Fibroblast of upper back skin (primary cell): ENCODE measurements at places on chromosomes 4 and X.

- peak; percentile 39 for DNase-seq
Observed at GRCh38 chrX:15686818-15687685, 22.4 kb upstream of the CLTRN start.

DNA sequence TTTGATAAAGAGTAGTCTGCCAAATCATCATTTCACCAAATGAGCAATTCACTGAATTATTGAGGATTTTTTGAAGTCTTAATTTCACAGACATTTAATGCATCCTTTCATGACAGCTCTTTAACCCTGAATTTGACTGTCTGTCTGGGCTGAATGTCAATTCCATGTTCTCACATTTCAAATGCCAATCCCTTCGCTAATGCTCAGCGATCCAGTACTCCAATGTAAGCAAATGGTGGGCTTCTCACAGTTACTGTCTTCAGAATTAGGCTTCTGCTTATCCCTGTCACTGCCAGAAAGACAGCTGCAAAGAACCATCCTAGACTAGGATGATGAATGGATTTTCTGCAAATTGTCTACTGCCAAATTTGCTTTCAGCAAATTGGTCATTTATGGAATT is 36.2 kb upstream of the USP38 start:
- no peak for DNase-seq

GRCh38 chrX:148426467-148426866 is 74.0 kb upstream of the AFF2 start:
- DNase-seq, result no peak

GRCh38 chr4:7960790-7961655 is 21.4 kb upstream of the AFAP1 start:
- DNase-seq, result peak; percentile 100

- DNase-seq, result peak; percentile 0
Observed at GRCh38 chrX:35380808-35381700, 417.1 kb upstream of the MAGEB16 start.

DNA sequence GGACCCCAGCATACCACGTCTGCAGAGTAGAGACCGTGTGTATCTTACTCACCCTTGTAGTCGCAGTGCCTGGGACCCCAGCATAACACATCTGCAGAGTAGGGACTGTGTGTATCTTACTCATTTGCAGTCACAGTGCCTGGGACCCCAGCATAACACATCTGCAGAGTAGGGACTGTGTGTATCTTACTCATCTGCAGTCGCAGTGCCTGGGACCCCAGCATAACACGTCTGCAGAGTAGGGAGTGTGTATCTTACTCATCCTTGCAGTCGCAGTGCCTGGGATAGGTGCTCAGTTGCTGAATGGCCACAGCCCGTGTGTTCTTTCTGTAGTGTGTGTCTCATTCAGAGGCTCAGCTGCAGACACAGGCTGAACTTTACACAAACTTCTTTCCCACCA is 71.4 kb upstream of the FRG1 start:
- DNase-seq, result no peak

DNA sequence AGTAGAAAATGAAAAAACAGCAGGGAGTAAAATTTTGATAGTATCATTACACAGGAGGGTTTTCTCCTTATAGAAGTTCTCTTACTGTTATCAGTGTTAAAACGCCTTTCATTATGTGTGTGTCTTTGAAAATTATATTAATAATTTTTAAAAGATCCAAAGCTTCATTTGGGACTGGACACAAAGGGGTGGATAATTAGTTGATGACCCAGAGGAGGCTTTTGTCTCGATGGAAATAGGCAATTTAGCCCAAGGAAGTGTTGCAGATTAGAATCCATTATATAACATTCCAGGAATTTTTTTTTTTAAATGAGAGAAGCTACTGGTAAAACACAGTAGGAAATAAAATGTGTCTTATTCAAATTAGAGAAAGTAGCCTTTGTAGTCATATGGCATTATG is 1339.3 kb downstream of the FSTL5 start:
- DNase-seq, result no peak

- DNase-seq, result no peak
Observed at GRCh38 chrX:134144231-134144630, 92.8 kb upstream of the CCDC160 start.

DNA sequence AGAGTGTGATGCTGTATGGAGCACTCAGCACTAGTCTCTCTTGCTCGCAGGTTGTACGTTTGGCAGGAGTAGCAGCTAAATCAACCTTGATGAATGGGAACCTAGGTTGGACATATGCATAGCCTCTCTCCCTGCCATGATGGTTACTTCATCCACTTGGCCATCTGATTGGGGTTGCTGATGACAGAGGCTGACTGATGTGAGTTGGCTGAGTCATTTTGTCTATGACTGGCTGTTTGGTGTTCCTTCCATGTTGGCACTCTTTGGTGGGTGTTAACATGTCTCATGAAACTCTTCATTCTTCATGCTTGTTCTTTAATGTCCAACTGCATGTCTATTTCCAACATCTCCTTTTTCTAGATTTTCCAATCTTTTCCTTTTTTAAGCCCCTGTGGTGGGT is 31.6 kb upstream of the SPARCL1 start:
- no peak for DNase-seq

- DNase-seq, result no peak
Observed at GRCh38 chr4:184261246-184261645, 43.6 kb upstream of the ENPP6 start.

- no peak for DNase-seq
Observed at GRCh38 chr4:1753294-1753696, 32.0 kb downstream of the TACC3 start.

GRCh38 chr4:110798687-110799086 is 175.8 kb upstream of the PITX2 start:
- DNase-seq, result peak; percentile 38

- DNase-seq, result peak; percentile 13
Observed at GRCh38 chr4:189232274-189232673, 708.4 kb upstream of the FRG1 start.

- DNase-seq, result no peak
Observed at GRCh38 chr4:25984266-25984665, 70.2 kb downstream of the SMIM20 start.

DNA sequence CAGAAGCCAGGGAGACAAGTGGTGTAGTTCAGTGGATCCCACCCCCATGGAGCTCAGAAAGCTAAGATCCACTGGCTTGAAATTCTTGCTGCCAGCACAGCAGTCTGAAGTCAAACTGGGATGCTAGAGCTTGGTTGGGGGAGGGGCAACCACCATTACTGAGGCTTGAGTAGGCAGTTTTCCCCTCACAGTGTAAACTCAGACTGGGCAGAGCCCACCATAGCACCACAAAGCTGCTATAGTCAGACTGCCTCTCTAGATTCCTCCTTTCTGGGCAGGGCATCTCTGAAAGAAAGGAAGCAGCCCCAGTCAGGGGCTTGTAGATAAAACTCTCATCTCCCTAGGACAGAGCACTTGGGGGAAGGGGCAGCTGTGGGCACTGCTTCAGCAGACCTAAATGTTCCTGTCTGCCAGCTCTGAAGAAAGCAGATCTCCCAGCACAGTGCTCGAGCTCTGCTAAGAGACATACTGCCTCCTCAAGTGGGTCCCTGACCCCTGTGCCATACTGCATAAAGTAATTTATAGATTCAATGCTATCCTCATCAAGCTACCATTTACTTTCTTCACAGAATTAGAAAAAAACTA is 163.2 kb downstream of the HHIP start:
- DNase-seq, result no peak

GRCh38 chr4:62119195-62119594 is 919.1 kb downstream of the ADGRL3 start:
- DNase-seq, result peak; percentile 64

GRCh38 chr4:70902577-70903290 is 565 bp downstream of the MOB1B start:
- peak; percentile 36 for DNase-seq

GRCh38 chr4:10728016-10728415 is 43.4 kb upstream of the CLNK start:
- no peak for DNase-seq

- no peak for DNase-seq
Observed at GRCh38 chr4:184364100-184364921, 110.0 kb downstream of the IRF2 start.

- no peak for DNase-seq
Observed at GRCh38 chrX:19883878-19884277, 3.5 kb downstream of the SH3KBP1 start.

- DNase-seq, result no peak
Observed at GRCh38 chr4:154416190-154416547, 75.4 kb downstream of the DCHS2 start.

GRCh38 chr4:81599742-81600380 is 128.2 kb upstream of the RASGEF1B start:
- no peak for DNase-seq

DNA sequence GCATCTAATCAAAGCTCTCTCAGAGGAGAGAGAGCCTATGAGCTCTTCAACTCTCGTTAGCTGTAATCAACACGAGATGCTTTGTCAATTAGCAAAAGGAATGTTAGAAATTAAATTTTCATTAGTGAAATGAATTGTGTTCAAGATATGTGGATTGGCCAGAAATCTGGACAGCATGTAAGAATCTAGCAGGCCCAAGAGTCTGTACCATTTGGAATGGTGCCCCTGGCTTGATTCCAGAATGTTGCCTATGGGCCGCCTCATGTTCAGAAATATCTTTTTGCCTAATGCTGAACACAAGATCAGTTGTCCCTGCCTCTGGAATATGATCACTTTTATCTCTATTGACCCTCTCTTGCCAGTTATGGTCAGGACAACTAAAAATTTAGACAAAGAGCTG is 88.2 kb downstream of the RBM46 start:
- DNase-seq, result no peak

- DNase-seq, result no peak
Observed at GRCh38 chr4:158817562-158818296, 48.9 kb downstream of the FNIP2 start.

DNA sequence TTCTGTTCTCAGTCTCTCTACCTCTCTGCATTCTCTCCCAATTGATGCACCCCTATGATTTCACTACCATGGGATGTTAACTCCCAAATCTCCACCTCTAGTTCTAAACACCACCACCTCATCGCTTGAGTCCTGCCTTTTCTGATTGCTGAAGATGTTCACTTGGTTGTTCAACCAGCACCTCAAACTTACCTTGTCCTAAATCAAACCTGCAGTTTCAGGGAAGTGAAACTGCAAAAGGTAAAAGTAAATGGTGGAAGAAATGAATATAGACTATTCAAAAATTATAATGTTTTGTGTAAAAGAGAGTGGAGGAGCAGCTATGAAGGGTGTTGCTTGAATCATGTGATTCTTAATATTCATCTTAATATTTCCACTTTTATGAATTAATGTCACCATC is 91.0 kb downstream of the PDE5A start:
- DNase-seq, result no peak

DNA sequence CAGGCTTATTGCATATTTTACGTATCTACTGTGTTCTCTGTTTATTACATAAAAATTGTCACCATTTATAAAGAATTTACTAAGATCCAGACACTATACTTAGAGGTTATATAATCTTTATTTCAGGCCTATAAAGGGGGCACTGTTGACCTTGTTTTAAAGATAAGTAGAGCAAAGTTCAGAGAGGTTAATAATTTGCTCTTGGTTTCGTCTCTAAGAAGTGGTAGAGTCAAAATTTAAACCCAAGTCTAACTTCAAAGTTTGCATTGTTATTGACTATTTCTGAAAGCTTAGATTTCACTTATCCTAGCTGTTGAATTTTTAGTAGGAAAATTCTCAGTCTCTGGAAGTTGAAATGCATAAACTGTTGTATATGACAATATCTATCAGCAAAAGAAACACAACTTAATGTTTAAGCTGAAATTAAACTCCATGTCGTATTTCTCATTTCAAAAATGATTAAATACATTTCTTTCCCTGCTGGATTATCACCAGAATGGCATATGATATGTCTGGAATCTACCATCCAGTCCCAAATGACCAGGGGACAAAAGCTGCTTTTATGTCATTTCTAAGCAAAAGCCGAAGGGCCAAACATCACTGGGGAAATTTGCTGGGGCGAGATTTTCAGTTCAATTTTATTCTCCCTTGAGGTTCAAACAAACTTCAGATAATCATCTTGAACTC is 138.4 kb downstream of the SLC7A11 start:
- no peak for DNase-seq

- no peak for DNase-seq
Observed at GRCh38 chr4:4486969-4487368, 54.9 kb downstream of the STX18 start.

DNA sequence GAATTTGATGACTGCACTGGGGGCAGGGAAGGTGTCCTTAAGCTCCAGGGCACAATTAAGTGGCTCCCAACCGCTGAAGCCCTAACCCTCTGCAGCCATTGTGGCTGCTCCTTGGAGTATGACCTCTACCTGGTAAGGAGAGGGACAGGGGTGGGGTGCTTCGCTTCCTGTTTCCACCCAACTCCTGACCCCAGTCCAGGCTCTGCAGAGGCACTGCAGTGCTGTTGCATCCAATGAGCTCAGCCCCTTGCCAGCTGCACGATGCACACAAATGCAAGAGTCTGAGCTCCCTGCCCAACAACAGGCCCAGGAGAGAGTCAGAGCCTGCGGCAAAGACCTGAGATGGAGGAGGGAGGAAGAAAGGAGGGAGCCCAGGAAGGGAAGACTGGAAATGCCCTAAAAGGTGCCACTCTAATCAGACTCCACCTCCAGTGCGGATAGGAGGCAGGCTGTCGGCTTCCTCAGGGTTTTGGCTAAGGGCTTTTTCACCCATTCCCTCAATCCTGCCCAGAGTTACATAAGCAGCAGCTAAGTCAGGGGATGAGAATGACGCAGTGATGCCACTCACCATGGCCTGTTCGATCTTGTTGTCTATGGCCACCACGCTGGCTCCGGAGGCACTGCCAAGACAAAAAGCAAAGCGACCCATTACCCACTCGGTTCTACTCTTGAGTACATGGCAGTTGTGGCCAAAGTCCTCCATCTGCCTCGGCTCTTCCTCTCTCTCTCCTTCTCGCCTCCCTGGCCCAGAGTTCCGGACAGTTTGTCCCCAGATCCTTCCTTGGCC is 60.1 kb downstream of the TSC22D3 start:
- DNase-seq, result no peak

DNA sequence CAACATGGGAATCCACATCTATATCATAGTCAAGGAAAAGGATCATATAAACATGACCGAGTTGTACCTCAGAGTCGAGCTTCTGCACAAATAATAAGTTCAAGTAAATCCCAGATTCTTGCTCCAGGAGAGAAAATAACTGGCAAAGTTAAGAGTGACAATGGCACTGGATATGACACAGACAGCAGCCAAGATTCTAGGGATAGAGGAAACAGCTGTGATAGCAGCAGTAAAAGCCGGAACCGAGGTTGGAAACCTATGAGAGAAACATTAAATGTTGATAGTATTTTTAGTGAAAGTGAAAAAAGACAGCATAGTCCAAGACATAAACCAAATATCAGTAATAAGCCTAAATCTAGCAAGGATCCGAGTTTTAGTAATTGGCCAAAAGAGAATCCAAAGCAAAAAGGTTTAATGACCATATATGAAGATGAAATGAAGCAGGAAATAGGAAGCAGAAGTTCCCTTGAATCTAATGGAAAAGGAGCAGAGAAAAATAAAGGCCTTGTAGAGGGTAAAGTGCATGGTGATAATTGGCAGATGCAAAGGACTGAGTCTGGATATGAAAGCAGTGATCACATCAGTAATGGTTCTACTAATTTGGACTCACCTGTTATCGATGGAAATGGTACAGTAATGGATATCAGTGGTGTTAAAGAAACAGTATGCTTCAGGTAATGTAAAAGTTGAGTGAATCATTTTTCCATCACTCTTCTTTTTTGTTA is 50.4 kb downstream of the FABP2 start:
- no peak for DNase-seq

GRCh38 chr4:154471032-154471431 is 20.6 kb downstream of the DCHS2 start:
- no peak for DNase-seq
